ENCODE measurements at places on chromosomes 7 and 10. TPM values are rescaled to one million over a fixed set of nuclear protein-coding genes. Genes with fewer than 3 reads are reported as not detected.

Gene MSMB
- not detected for total RNA-seq

Gene GOLGA7B
- total RNA-seq, result 1.2 TPM

Gene CUZD1
- total RNA-seq, result not detected

Gene SAP25
- 0.19 TPM for total RNA-seq

Gene CALHM1
- total RNA-seq, result not detected

Gene SCART1
- total RNA-seq, result not detected

Gene ACTR3C
- total RNA-seq, result 2.8 TPM

Gene FRAT1
- 1.8 TPM for total RNA-seq

Gene NEUROG3
- total RNA-seq, result not detected

Gene SPDYE1
- not detected for total RNA-seq

Gene RNLS
- 25.1 TPM for total RNA-seq

Gene ANKRD1
- total RNA-seq, result 1,018 TPM

Gene DNAJC2
- total RNA-seq, result 56.2 TPM
